Activated CD4-positive, CD25-positive, alpha-beta regulatory T cell treated with anti-CD3 and anti-CD28 coated beads, Interleukin-2, amount 50 U/mL, for 16 hours (primary cell): ENCODE measurements at places on chromosomes 2 and 18.
A peak's percentile ranks its signal among the peaks of the same experiment; 100 is the strongest.

DNA sequence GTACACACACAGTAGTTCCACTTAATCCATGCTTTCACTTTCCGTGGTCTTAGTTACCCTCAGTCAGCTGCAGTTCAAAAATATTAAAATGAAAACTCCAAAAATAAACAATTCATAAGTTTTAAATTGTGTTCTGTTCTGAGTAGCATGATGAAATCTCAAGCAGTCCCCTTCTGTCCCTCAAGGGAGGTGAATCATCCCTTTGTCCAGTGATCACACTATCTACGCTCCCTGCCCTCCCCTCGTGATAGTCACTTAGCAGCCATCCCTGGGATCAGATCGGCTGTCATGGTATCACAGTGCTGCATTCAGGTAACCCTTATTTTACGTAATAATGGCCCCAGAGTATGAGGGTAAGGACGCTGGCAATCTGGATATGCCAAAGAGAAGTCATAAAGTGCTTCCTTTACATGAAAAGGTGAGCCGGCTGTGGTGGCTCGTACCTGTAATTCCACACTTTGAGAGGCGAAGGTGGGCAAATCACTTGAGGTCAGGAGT, 5.8 kb upstream of the RTN4 start:
- DNase-seq, result no peak

DNA sequence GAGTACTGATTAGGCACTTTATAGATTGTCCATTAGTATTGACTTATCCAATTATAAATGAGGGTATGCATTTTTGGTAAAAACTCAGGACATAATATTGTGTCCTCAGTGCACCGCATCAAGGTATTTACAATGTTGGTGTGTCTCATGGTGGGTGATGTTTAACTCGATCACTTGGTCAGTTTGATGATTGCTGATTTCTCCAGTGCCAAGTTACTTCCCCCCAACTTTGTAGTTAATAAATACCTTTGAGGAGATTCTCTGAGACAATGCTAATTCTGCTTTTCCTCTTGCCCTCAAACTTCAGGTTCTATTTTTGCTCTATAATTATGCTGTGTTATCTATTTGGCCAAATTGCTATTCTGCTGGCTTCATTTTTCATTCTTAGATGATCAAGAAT, 28.2 kb upstream of the SERPINB7 start:
- no peak for DNase-seq

GRCh38 chr2:20291106-20291564, 59.5 kb downstream of the PUM2 start:
- no peak for DNase-seq

- no peak for DNase-seq
Measured at GRCh38 chr18:9058406-9058805, 44.1 kb upstream of the NDUFV2 start.

DNA sequence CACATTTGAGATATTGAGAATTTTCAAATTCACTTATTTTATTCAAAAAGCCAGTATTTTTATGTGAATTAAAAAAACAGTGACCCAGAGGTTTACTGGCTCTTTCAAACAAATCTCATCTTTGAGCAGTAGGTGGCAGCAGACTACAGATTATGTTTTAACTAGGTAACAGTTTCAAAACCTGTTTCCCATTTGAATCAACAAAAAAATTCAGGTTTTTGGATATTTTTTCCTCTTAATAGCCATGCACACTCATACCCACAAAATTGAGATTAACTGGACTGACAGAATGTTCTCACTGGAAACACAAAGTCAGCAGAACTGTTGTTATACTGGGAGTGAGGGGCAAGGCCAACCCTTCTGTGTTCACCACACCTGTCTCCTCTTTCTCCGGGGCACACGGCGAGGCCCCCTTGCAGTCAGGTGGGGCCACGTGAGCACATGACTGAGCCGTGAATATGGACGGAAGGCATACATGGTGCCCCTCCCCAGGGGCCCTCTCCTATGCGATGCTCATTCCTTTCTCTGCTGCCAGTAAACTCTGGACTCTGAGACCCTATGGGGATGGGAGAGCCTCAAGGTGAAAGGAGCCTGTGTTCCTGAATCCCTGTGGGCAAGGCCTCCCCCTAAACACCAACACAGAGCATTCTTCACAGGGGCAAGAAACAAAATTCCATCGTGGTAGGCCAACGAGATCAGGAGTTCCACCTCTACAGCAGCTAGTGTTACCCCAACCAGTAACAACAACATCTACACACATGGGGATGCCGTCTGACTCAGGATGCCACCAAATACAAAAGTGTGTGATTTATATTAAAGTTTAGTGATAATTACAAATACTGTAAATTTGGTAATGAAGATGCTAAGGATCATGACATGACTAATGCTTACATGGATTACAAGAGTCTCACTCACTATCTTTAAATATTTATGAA, 80.4 kb downstream of the LPIN2 start:
- DNase-seq, result peak; percentile 36

DNA sequence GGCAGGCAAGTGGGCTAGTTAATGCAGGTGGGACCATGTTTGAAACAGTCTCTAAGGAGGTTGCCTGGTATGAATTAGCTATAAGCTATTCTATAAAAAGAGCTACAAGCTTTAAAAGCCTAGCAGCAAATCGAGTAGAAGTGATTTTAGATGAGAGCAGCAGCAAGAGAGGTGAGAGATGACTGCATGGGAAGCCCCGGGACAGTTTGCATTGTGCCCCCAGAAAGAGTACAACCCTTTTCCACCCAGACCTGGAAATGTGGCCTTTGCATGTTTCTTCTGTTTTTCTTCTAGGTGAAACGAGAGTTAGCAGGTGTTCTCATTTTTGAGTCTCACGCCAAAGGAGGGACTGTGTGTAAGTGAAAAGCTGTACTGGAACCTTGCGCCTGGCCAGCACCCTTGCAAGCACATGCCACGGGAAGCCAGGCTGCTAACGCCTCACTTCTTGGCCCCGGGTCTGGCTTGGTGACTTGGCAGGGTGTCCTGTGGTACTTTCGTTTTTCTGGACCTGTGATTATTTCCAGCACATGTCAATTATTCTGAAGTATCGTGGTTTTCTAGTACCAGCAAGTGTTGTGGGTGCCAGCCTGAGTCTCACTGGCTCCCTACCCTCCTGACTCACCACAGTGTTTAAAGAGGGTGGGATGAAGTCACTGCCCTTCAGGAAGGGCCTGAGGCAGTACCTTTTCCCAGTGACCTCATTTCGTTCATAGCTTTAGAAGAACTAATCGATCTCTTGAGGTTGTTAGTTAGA, 90.3 kb upstream of the MAP3K20 start:
- DNase-seq, result no peak
